ENCODE measurements at places on chromosomes 16 and 17.

DNA sequence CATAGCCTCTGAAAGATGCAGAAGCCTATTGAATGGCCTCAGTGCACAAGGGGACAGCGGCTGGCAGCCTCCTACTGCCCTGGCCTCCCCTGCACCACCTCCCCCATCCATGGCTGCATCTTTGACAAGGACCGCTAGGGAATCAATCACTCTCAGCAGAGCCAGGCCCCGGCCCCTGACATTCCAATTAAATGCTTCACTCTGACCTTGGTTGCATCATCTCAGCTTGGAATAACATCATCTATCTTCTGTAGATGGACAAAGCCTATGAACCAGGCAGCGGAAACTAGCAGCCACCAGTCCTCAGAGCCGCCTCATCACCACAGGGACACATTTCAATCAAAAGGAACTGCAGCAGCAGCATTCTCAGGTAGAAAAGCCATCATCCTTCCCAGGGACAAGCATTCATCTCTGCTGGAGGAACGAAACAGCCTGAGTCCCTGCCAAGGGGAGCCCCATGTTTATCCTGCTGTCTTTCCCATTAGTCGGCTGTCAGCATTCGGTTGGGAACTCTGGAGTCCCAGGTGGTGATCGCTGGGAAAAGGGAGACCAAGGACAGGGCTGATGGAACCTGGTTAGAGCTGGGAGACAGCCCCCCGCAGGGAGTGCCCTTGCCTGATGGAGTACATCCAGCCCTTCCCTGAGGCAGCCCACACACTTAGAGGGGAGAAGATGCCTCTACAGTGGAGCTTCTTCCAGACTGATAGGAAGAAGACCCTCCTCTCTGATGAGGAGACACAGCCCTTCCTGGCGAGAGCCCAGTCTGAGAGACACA, 11.5 kb upstream of the TMEM132E start:
- no peak for DNase-seq

DNA sequence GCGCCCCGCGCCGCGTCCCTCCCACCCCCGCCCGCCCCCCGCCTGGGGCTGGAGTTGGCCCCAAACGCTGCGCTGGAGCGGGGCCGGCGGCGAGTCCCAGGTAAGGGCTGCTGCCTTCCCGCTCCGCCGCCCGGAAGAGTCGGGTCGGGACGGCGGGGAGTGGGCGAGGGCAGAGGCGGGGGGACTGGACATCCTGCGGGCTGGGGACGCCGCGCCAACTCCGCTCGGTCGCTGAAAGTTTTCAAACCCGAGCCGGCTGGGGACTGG, 469 bp downstream of the GPRC5C start:
- no peak for DNase-seq

GRCh38 chr16:29198231-29198630, 208.3 kb downstream of the NPIPB11 start:
- DNase-seq: no peak

DNA sequence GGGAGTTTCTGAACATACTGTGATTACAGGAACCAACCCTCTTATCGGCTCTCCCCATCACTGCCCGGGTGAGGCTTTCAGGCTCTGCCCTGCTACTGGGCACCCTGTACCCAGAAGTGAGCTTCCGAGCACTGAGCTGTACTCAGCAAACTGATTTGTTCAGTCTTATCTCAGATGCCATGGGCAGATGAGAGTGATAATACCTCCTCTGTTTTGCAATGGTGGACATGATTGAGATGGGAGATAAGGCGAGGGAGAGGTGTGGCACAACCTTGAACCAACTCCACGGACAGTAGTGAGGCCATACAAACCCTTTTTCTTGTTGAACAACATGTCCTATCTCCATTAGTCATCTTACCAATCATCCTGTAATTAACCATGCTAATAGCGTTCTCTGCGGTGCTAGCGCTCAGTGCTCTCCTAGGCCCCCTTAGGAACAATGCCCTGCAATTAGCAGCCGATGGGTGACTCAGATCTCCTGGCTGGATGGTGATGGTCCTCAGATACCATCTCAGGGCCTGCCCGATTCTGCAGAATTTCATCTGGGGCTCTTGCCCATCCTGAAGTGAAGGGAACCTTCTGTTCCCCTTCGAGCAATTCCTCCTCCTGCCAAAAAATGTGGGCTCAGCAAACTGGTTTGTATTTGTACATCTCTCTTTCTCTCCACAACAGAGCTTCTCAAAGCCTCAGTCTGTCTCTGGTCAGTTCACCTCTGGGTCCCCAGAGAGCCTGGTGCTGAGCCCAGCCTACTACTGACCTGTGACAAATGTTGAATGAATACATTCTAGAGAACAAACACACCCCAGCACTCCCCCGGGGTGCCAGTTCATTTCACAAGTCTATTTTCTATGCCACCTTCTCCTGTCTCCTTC, 139.3 kb upstream of the IRX3 start:
- DNase-seq: no peak

GRCh38 chr16:75298267-75298666, 46.8 kb upstream of the BCAR1 start:
- no peak for DNase-seq

- no peak for DNase-seq
Measured at GRCh38 chr17:76104896-76105231, 1.3 kb upstream of the EXOC7 start.

- DNase-seq: peak; percentile 92
Measured at GRCh38 chr17:15233022-15233805, 31.9 kb downstream of the PMP22 start.

GRCh38 chr17:78343543-78344201, 16.2 kb downstream of the SOCS3 start:
- DNase-seq: no peak

GRCh38 chr16:49690778-49691177, 165.1 kb downstream of the ZNF423 start:
- DNase-seq: no peak

DNA sequence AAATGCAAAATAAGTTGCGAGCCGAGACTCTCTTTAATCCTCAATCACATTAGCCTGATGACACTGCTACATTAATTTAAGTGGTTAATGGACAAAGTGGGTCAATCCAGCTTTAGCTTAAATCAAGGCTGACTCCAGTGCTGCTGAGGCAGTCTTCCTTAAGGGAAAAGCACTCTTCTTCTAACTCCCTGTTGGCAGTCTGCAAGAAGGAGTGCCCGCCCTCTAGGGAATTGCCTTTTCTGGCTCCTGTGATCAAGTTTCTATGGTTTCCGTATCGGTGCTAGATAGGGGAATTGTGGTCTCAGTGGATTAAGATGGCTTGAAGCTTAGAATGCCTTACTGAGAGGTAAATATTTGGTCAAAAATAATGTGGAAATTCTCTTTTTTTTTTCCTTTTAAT, 41.0 kb downstream of the HS3ST3B1 start:
- peak; percentile 18 for DNase-seq

- DNase-seq: no peak
Measured at GRCh38 chr17:63039342-63039741, 73.3 kb downstream of the TANC2 start.

- no peak for DNase-seq
Measured at GRCh38 chr16:85858984-85859817, 39.8 kb upstream of the IRF8 start.

- no peak for DNase-seq
Measured at GRCh38 chr17:73283841-73284282, 22.2 kb upstream of the CPSF4L start.

- DNase-seq: no peak
Measured at GRCh38 chr16:4347765-4348509, 3.2 kb downstream of the PAM16 start.

- DNase-seq: no peak
Measured at GRCh38 chr16:52099382-52099781, 447.6 kb downstream of the TOX3 start.

DNA sequence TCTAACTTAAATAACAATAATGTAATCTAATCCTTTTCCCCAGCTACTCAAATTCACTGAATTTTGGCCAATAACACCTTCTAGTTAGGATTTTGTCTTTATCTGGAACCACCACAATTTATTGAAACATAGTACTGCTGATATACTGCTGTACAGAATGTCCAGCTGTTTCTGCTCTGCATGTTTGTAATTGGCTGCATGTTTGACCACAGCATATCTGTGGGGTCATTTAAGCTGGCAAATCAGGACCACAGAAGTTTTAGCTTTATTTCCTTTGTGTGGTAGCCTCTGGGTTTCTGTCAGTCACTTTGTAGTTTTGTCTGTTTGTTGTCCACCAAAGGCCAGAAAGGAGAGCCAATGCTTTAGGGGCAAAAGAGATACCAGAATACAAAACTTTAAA, 22.2 kb upstream of the RAB11FIP4 start:
- DNase-seq: no peak

GRCh38 chr16:72946474-72947194, 101.3 kb downstream of the ZFHX3 start:
- no peak for DNase-seq

DNA sequence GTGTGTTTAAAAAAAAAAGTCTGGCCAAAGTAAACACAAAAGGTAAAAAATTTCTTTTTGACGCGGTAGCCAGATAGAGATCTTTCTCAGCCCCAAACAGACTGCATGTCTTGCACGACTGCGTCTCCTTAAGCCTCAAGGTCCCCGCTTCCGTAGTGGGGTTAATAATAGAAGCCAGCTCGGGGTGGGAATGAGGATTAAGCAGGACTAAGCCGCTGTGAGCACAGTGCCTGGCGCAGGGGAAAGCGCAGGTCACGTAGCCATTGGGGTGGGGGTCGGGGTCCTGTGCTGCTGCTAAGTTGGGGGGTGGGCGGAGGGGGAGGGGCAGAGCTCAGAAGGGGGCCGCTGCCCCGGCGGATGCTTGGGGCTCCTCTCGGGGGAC, 521 bp downstream of the GGA2 start:
- DNase-seq: peak; percentile 71

DNA sequence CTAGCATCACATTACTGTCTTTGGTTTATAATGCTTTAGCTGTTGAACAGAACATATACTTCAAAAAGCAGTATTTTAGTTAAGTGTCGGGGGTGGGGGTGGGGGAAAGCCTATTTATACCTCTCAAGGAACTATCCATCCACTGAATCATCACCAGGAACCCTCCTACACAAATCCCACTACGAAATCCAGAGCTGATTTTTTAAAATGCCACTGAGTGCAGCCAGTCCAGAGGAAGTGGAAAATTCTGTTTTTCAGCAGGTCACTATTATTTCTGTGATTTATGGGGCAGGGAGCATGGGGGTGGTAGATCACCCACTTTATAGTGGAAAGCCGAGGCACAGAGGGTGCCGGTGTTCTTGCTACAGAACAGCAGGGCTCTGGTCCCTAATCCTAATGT, 284.1 kb downstream of the SOX9 start:
- DNase-seq: peak; percentile 83

GRCh38 chr17:64599187-64599676, 62.9 kb downstream of the SMURF2 start:
- no peak for DNase-seq

DNA sequence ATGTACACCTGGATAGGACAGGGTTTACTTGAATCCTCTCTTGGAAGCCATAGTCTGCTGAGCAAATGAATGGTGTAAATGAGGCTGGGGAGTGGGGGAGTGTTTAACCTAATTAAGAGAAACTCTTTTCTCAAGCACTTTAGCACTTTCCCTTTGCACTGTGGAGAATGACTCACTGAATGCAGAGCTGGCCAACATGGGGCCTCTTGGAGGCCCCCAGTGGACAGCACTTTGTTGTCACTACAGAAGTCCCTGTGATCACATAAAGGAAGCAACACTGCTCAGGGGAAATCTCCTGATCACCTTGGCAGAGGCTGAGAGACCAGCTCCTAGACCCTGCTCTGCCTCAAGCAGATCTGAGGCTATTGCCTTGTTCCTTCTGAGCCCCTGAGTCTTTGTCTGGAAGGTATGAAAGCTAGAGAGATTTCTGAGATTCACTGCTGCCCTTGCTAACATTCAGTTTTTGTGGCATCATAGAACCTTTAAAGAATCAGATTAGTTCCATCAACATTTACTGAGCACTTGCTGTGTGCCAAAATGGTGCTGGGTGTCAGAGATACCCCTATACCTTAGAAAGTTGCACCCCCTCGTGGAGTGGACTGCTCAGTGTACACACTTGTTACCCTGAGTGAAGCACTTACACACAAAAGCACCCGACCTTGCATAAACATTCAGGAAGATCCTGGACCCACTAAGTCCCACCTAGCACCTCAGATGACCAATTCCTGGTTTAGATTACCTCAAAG, 230.1 kb upstream of the CCL2 start:
- no peak for DNase-seq

DNA sequence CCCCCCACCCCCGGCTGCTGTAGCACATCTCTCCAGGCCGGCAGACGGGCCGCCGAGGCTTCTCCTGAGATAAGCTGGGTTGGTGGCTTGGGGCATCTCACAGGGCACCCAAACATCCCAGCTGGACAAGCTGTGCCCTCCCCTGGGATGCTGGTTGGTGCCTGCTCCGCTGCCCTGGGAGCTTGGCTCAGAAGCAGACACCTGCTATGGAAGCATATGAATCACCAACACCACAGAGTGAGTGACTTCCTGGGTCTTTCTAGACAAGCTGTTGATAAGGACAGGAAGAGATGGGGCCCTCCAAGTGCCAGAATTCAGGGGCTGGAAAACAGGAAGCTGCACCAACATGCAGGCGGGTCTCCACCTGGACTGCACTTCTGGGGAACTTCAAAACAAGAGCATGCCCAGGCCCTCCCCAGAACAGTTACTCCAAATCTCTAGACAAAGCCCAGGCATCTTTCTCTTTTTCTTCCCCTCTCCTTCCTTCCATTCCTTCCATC, 13.7 kb downstream of the C16orf95 start:
- DNase-seq: no peak

- no peak for DNase-seq
Measured at GRCh38 chr16:11308493-11309283, 27.6 kb upstream of the PRM1 start.

DNA sequence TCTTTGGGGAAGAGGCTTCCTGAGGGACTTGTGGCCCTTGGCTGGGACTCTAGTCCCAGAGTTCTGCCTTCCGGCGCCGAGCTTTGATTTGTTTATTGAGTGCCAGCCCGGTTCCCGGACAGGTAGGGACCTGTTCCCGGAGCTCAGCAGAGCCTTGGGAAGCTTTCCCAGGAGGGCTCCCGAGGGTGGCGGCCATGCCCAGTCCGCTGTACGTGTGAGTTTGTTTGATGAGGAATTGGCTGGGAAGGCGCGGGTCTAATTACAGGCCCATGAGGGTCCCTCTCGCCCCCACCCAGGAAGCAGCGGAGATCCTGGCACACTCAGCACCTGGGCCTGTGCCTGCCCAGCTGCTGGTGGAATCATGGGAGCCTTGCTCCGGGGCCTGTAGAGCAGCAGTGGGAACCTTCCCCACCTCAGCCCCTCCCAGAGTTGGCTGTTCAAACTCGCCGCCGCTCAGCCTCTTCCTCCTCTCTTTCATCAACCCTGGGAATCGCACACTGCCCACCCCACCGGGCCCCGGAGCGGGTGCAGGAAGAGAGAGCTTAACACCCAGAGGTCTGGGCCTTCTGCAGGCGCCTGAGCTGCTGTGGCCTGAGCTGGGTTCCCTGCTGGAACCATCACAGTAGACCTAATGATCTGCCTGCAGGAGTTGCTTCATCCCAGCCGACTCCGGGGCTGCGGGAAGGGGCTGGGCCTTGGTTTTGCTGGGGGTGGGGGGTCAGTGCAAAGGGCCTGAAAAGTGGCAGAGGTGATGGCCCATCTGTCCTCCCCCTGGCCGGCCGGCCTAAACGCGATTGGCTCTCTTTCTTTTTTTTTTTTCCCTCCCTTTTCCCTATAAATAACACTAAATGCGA, 313.7 kb downstream of the SEC14L1 start:
- DNase-seq: no peak

- no peak for DNase-seq
Measured at GRCh38 chr16:2933136-2933535, 21.4 kb downstream of the FLYWCH1 start.
